ENCODE measurements at places on chromosomes 3 and 15.

DNA sequence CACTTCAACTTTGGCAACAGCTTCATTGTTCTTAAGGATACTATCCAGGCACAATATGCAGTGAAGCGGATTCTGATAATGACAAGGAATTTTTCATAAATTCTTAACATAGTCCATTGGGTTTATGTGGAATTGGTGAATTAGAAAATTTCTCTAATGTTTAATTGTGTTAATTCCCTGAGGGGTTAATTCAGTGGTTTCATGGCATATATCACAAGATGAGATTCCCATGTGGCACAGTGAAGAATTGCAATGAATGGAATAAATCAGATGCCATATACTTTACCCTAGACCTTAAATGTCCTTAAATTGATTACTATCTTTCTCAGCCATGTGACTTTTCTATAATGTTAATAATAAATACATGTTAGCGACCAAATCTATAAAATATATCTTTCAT lies 1244.1 kb downstream of the ROBO2 start:
- DNase-seq = no peak

DNA sequence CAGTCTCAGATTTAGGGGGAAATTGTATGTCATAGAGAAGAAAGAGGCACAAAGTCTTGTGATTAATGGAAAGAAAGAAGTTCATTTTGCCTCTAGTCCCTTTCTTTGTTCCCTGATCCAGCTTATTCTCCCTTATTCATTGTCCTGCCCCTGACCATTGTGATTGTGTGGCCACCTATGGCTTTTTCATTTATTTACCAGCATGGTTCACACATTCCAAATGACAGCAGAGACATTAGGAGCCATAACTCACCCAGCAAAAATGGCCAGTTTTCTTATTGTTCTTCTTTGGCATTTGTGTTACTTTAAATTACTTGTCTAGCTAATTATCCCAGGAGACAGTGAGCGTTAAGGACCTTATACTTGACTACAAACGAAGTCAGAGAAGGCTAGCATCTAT lies 36.3 kb upstream of the SGO1 start:
- DNase-seq = no peak

GRCh38 chr15:40134885-40135284 lies 26.0 kb upstream of the BUB1B start:
- DNase-seq = no peak

GRCh38 chr15:41961001-41961518 lies 11.3 kb downstream of the EHD4 start:
- DNase-seq = no peak

- no peak for DNase-seq
These were observed 21.6 kb upstream of the SLC25A36 start for GRCh38 chr3:140920029-140920428.

DNA sequence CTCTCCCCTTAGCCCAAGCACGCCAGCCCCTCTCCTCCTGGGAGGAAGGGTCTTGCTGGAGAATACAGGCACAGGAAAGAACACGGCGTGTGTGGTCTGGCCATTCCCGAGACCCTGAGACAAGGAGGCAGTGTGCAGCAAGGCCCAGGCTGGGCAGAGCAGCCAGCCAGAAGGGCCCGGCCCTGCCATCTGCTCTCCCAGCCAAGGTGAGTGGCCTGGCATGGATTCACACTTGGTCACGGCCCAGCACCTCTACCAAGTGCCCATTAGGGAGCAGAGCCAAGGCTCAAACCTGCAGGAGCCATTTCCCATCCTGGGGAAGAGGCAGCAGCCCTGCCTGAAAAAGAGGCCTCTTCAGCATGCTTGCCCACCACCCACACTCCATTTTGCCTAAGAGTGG lies 28.6 kb downstream of the MEGF11 start:
- no peak for DNase-seq

- no peak for DNase-seq
These were observed 680 bp downstream of the POC1A start for GRCh38 chr3:52153389-52154096.

DNA sequence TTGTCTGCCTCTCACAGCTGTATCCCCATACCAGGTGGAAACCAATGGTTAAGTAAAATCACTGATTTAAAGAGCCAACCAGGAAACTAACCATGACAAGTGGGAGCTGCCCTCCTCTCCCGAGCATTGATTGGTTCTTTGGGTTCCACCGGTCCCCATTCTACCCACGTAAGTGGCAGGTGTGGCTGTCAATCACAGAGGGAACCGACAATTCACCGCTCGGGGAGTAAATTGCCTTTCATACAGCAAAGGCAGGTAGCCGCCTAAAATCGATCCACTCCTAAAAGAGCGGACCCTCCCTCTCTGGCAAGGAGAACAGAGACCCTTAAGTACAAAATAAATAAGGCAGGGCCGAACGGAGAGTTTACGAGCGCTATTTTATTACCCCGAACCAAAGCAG lies 1.2 kb downstream of the ERC2 start:
- DNase-seq = no peak

DNA sequence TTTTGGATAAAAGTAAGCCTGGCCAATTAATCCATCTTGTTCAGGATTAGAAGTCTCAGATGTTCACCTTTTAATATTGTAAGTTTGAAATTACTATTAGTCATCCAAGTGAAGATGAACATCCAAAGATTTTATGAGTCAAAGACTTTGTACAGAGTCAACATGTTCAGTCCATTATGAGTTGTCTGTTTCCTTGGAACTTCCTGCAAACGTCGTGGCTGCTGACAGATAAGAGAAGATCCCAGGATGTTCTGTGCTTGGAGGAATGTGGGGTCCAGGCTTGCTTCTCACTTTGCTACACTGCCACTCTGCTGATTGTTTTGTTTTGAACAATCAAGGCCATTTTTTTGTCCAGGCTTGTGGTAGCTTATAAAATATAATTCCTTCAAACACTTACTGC lies 74.3 kb upstream of the SLCO2A1 start:
- DNase-seq = no peak

DNA sequence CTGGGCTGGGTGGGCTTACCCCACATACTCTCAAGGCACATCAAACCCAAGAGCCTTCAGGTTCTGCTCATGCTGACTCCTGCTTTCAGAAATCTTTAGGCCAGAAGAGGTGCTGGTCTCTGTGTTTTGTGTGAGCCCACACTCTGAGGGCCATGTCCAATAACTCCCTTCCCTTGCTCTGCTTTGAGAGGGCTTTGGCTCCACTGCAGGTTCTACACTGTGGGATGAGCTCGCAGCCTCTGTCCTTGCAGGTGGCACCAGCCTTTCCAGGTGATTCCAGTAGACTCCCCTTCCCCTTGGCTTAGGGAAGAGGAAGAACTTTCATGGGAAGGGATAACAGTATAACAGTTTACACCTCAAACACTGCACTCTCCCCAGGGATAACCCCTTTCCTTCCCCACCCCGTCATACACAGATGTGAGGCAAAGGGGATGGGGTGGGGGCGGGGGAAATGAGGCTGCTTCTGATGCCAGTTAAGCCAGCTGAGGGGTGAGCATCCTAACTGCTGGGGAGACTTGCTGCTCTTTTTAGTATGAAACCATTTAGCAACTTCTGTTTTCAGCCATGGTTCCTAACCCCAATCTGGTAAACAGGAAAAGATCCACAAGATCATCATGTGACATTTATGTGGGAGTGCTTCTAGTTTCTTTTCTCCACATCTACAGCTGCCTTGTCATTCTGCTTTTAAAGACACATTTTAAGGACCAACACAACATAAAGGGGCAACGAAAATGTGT lies 262.4 kb downstream of the SLC9A9 start:
- DNase-seq = no peak

DNA sequence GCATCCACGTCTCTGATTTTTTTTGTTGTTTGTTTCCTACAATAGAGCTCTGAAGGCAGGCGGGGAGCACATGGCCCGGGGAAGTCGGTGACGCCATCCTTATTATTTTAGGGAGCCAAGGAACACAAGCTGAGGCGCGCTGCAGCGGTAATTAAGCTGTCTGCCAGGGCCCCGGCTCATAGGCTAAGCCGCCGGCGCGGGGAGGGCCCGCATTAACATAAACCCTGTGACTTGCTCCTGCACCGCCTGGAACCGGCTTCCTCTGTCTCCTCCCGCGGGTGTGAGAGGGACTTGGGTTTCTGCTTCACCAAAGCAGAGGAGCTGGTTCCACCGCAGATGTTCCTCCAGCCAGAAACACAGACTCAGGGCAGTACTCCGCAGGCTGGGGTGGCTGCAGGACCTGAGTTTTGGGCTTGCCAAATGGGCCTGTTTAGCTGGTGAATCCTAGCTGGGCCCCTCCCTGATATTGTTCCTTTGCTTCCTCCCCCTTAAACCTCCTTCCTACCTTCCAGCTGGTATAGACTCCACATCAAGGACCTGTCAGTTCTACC lies 25.3 kb downstream of the ANP32A start:
- DNase-seq = peak; percentile 49

DNA sequence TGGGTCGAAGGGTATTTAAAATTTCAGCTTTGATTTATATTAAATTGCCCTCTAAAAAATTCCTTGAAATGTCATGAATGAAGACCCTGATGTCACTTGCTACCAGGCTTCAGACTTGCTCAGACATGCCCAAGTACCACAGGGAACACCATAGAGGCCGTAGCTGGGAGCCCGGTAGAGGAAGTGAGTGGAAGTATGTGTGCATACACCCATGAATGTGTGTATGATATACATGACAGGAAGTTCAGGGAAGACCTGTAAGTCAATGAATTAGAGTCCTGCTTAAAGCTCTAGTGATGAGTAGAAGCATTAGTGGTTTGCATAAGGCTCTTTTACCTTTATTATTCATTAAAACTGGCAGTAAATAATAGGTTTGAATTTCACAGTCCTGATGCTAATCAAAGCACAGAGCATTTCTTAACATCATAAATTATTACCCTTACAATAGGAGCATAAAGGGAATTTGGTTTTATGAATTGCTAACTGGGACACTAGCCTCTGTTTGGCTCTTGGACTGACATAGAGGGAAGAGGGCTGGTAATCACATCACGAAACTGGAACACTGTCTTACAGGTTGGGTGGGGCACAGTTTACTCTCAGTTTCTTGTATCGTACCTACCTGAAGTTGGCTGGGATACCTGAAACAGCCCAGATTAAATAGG lies 144.4 kb downstream of the CHST2 start:
- DNase-seq = no peak

DNA sequence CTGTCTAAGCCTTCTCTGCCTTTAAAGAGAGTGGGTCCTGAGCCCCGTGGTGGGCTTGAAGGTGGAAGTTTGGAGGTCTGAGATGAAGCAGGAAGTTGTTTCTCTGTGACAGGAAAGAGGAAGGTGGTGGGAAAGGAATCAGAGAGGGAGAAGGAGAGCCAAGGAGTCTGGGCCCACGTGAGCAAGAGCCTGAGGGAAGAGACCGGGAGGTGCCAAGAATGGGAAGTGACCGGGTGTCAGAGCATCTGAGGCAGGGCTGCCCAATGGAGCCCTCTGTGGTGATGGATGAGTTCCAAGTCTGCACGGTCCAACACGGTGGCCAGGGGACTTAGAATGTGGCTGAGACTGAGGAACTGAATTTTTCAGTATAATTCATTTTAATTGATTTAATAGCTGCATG lies 24.6 kb downstream of the ALDH1L1 start:
- no peak for DNase-seq

DNA sequence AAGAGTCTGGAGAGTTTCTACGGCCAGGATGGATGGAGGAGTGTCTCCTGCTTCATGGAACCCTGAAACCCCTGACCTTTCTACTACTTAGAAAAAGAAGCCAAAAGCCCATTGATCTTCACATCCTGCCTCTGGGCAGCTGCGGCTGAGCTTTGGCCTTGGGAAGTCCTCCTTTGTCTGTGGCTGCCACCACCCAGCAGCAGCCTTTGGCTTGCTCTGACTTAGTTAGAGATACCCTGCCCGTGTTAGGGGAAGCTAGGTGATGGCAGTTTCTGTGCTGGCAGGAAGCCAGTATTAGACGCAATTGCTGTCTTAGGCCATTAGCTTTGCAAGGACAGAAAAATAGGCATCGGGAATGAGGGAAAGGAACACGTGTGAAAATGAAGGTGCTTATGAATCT lies 18.8 kb downstream of the APH1B start:
- DNase-seq = no peak

- no peak for DNase-seq
These were observed 111.0 kb upstream of the TGFBR2 start for GRCh38 chr3:30495172-30496065.

DNA sequence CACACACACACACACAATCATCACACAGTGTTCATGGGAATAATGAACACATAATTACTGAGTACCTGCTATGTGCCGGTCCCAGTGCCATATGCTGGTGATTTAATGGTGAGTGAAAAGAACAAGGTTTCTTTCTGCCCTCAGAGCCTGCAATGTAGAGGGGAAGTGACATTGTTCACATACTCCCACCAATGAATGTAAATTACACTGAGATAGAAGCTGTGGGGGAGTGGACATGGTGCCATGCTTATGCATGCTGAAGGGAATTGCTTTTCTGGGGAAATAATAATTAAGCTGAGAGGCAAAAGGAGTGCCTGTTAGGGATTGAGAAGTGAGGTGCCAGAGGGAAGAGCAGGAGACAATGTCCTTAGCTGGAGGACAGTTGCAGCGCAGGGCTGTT lies 175.1 kb downstream of the MFSD1 start:
- DNase-seq = no peak

GRCh38 chr3:116367761-116368395 lies 77.4 kb downstream of the LSAMP start:
- DNase-seq = no peak

DNA sequence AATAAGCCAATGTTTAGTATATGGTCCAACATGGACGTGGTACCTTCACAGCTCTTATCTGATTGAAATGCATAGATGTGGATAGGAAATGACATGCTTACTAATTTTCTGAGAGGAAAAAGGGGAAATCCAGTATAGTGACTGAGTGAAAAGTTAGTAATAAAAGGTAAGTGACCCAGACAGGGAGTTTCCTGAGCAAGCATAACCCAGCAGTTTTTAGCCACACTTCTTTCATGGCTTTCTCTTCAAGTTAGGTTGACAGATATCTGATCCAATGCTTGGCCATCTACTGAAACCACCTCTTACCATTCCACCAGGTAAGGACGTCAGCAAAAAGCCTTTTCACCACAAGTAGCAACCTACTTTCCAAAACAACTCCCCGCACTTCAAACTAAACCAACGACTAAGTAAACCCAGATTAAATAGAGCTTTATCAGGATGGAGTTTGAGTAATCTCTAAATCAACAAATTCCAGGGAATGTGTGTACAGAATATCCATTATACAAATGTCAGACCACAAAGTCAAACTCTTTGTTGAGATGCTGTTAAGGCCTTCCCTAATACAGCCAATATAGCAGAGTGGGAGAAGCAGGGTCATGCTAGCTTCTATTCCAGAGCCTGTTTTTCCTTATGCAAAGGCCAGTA lies 329.7 kb downstream of the RORA start:
- peak; percentile 17 for DNase-seq

- DNase-seq = no peak
These were observed 3.3 kb downstream of the CHRD start for GRCh38 chr3:184383033-184383740.
